ENCODE measurements at places on chromosomes 12 and 14.

DNA sequence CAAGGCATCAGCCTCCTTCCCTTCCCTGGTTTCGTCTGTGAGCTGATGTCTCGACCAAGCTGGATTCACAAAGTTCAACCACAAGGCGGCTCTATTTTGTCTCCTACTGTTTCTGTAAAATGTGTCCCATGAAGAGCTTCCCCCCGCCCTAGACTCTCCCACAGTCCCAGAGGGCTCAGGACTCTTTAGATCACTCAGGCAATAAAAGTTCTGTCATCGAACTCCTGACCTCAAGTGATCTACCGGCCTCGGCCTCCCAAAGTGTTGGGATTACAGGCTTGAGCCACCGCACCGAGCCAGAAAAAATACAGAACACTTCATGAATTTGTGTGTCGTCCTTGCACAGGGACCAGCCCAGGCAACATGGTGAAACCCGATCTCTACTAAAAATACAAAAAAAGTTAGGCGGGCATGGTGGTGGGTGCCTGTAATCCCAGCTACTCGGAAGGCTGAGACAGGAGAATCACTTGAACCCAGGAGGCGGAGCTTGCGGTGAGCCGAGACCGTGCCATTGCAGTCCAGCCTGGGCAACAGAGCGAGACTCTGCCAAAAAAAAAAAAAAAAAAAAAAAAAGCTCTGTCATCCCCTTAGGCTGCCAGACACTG lies 149.4 kb downstream of the BCL11B start:
- DNase-seq: no peak

- no peak for DNase-seq
Observed at GRCh38 chr12:66467932-66468331, 165.6 kb downstream of the HELB start.

- no peak for DNase-seq
Observed at GRCh38 chr12:44246482-44247105, 410.7 kb downstream of the TMEM117 start.

- DNase-seq: no peak
Observed at GRCh38 chr14:59189091-59189785, 771 bp downstream of the DAAM1 start.

- DNase-seq: no peak
Observed at GRCh38 chr12:84502180-84502860, 410.3 kb downstream of the SLC6A15 start.

GRCh38 chr12:89450907-89451306 lies 73.7 kb downstream of the GALNT4 start:
- DNase-seq: no peak

DNA sequence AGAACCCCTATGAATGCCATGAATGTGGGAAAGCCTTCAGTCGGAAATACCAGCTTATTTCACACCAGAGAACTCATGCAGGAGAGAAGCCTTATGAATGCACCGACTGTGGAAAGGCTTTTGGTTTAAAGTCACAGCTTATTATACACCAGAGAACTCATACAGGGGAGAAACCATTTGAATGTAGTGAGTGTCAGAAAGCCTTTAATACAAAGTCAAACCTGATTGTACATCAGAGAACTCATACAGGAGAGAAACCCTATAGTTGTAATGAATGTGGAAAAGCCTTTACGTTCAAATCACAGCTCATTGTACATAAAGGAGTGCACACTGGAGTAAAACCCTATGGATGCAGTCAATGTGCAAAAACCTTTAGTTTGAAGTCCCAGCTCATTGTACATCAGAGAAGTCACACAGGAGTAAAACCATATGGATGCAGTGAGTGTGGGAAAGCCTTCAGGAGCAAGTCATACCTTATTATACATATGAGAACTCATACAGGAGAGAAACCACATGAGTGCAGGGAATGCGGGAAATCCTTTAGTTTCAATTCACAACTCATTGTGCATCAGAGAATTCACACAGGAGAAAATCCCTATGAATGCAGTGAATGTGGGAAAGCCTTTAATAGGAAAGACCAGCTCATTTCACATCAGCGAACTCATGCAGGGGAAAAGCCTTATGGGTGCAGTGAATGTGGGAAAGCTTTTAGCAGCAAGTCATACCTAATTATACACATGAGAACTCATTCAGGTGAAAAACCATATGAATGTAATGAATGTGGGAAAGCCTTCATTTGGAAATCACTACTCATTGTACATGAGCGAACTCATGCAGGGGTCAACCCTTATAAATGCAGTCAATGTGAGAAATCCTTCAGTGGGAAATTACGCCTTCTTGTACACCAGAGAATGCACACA lies 22.3 kb downstream of the ZNF268 start:
- DNase-seq: no peak

- DNase-seq: no peak
Observed at GRCh38 chr12:111578276-111578970, 20.7 kb downstream of the ATXN2 start.

DNA sequence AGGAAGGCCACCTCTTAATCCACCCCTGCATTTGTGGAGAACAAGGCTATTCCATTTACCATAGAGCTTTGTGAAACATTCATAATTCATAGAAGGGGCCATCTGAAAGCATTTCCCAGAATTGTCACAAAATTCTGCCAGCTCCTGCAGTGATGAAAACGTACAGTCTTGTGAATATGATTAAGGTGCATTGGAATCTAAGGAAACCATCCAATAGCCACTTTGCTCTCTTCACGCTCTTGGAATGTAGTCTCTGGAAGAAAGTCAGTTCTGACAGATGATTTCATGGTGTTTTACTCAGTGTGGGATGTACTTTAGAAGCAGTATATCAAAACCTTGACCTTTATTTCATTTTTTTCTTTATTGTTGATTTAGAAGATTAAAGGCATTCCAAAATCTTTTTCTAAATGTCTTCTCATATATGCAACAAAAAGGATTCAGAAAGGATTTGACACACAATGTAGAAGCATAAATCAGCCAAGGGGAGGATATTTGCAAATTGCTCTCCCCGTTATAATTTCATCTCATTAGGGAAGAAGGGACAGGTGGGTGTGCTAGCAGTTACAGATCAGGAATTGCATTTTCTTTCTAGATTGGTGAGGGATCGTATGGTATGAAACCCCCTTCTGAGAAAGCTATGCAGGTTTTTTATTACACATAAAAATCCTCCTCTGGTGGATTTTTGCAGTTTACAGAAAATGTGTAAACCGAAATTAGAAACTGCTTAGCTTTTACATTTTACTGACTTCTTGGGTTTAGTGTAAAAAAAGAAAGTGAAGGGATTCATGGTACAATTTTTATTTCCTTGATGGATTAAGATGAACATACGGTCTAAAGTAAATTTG lies 390.2 kb downstream of the LRIG3 start:
- no peak for DNase-seq

- DNase-seq: no peak
Observed at GRCh38 chr14:85254711-85255110, 275.2 kb upstream of the FLRT2 start.

DNA sequence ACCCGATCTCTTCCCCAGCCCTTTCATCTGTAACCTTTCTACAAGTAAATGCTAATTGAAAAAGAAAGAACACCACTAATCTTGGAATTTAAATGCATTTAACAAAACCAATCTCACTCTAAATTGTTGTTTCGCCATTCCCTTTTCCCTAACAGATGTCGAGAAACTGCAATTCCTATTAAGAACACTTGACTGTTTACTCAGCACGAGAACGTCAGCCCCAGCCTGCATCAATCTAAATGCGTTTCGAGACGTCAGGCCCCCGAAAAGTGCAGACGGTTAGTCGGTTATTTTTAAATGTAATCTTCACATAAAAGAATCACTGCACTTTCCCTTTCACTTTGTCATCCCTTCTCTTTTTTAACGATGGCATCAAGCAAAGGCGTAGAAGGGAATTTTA lies 837.6 kb downstream of the VRK1 start:
- DNase-seq: no peak

DNA sequence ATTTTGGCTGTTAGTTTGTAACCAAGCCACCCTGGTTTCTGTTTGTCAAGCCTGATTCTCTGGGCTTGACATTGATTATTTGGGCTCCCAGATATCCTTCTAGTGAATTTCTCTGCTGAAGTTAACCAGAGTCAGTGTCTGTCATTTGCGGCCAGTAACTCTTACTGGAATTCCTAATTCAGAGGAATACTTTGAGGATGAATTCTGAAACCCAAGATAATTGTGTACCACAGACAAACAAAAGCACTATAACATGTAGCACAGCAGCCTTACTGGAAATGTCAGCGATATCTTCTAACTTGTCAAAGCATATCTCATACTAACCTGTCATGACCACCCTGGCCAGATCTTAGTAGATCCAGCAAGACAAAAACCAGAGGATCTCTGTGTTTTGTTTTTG lies 84.4 kb upstream of the HIF1A start:
- no peak for DNase-seq

- DNase-seq: no peak
Observed at GRCh38 chr12:47950856-47951468, 12.4 kb upstream of the TMEM106C start.

GRCh38 chr12:116736962-116737773 lies 701 bp downstream of the SPRING1 start:
- DNase-seq: no peak
